ENCODE measurements at places on chromosomes 5 and 9.
A peak's percentile ranks its signal among the peaks of the same experiment; 100 is the strongest.

- no peak for DNase-seq
Observed at GRCh38 chr9:26956860-26957233, 635 bp downstream of the IFT74 start.

DNA sequence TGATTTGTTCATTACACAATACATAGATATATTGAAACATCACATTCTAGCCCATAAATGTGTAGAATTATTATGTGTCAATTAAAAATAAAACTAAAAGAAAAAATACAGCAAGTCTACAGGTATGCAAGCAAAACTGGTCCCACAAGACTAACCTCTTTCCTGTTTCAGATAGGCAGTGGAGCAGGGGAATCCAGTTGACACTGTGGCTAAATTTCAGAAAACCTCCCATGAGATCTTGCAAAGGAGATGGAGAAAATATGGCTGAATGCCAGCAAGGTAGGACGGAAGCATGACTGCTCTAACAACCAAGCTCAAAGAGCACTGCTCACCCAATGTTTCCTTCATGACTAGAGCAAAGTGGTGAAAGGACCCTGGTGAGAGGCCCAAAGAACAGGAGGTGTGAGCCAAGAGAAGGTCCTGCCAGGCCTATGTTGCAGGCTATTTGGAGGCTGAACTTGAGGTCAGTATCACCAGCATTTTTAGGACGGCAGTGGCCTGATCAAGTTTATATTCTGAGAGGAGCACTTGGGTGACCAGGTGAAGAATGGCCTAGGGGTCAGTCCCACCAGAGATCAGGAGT is 1.1 kb upstream of the SH3TC2 start:
- DNase-seq, result no peak

GRCh38 chr5:106097340-106097739 is 1573.4 kb downstream of the EFNA5 start:
- DNase-seq, result no peak

- no peak for DNase-seq
Observed at GRCh38 chr5:15487228-15487627, 12.8 kb upstream of the FBXL7 start.

- DNase-seq, result no peak
Observed at GRCh38 chr9:116765011-116765410, 77.9 kb downstream of the TRIM32 start.

- DNase-seq, result no peak
Observed at GRCh38 chr9:569296-569695, 272.2 kb upstream of the DMRT1 start.

DNA sequence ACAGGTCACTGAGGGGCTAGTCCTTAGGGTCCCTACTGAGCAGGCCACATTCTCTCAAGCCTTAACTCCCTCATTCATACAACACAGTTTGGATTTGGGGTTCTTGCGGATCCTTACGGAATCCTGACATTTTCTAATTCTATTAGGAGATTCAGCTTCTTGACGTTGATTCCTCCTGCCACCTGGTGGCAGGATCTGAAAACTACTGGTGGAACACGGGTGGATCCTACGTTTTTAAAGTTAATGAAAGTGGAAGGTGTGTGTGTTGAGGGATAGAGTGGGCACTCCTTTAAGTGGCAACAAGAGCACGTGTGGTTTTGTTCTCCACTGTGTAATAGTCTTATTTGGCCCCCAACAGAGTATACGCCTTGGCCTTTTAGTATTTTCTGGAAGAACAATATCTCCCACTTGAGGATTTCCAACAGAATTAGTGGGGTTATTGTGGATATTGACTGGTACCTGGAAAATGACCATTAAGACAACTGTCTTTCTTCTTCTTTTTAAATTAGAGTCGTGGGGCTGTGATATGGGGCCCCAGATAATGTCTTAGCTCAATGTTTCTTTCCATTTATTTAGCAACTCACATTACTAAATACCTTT is 25.2 kb downstream of the SLC28A3 start:
- peak; percentile 38 for DNase-seq

DNA sequence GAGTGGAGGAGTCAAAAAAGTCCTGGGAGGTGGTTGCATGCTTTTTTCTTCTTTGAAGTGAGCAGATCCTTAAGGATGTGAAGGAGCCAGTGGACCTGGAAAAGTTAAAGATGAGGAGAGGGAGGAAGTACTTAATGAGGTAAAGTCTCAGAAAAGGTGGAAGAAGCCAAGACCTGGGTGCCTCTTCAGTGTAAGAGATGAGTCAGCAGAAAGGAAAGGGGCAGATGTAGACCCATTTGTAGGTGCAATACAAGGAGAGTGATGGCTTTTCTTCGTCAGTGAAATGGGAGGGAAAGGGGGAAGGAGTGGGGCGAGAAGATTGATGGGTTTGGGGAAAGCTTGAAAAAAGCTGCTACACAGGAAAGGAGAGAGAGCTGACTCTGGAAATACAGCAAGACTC is 82.9 kb downstream of the ANGPTL2 start:
- DNase-seq, result no peak

DNA sequence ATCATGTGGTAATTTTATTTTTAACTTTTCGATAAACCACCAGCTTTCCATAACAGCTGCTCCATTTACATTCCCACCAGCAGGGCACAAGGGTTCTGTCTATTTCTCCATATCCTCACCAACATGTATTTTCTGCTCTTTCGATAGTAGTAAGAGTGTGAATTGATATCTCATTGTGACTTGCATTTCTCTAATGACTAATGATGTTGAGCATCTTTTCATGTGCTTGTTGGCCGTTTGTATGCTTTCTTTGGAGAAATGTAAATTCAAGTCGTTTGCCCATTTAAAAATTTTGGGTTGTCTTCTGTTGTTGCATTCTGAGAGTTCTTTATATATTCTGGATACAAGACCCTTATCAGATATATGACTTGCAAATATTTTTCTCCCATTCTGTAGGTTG is 45.9 kb downstream of the PSD2 start:
- no peak for DNase-seq

DNA sequence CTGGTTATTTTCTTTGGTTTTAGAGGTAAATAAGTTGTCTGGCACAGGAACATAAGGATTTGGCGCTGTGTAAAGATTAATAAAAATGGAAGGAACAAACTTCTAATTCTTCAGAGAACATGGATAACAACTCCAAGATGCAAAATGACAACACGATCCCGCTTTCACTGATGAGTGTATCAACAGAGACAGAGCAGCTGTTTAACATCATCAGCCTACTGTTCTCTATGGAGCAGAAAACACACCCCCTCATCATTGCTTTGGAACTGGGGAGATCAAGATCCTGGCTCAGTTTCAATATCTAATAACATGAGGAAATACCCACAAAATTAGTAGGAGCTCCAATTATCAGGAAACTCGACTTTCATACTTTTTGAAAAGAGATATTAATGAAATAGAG is 8.3 kb upstream of the GAS1 start:
- DNase-seq, result no peak

DNA sequence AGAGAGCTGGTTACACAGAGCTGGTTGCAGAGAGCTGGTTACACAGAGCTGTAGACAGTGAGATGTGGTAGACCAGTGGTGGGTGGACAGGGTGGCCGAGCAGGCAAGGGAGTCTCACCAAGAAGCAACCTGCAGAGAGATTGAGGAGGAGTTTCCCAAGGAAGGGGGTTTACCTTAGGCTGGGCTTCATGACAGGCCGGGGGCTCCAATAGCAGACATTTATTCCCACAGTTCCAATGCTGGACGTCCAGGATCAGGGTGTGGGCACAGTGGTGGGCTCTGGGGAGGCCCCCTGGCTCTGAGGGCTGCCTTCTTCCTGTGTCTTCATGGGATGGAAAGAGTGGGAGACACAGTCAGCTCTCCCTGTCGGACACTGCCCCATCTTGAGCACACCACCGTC is 386.9 kb upstream of the IRX4 start:
- no peak for DNase-seq

- no peak for DNase-seq
Observed at GRCh38 chr5:38941912-38942311, 96.1 kb downstream of the OSMR start.

DNA sequence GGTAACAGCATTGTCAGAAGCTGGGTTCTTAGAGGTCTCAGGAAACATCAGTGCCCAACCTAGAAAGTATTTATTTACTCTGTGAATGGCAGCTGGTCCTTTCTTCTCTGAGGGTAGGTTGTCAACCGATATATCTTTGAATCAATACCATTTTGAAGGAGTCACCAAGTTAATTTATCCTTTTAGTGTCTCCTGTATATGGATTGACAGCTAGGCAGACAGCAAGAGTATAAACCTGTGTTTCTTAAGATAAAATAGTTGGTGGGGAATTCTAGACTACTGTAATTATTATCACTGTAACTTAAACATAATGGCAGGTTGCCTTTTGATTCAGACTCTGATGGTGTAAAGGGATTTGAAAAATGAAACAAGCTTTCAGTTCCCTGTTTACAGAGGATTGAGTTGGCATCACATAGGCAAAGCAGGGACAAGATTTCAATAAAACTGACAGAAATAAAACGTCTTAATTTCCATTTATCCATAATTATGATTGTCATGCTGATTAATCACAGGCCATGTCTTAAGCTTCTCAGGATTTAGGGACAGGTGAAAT is 190.8 kb upstream of the HAPLN1 start:
- DNase-seq, result no peak

DNA sequence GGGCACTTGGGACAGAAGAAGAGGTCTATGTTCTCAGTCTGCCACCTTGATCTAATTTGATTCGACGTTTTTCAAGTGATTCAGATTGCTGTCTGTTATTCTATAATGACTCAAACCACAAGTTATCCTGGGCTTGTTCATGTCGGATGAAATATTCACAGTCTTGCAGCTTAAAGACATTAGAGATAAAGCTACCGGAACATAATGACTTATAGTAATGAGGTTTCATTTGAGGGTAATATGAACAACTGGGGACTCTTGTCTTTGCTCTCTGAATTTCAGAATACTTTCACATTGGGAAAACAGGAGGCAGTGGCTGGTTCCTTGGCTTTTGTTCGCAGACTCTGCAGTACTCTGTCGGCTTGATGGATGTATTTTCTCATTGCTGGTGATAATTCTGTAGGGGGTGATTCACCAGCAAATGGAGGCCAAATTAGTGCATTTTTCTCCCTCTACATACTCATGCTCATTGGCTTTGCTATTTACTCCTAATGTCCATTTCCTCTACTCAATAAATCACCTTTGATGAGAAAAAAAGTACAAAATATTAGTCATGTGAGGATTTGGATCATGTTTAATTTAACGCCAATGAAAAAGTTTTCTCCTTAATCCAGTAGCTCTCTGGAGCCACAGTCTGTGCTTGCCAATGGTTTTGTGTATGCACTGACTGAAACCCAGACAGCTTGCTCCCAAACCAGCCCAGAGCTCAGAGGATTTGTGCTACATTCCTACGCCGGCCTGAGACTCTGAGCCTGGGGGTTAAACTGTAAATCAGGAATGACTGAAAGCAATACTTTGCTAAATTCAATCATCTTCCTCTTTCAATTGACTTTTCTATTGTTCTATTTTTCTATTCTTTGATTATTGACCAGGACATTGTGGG is 154.7 kb upstream of the ANKH start:
- no peak for DNase-seq

DNA sequence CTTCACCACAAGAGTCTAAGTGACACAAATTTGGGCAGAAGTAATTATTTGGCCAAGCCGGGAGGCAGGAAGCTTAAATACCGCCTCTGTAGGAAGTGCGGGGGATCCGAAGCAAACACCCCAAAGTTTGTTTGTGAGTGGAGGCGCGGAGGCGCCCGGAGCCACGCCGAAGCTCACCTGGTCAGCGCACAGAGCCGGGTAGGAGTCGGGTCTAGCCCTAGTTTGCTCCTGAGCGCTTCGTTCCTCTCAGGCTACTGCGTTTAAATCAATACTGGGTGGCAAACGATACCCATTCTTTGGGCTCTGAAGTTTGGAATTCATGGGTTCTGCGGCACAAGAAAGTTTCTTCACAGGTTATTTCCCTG is 855 bp downstream of the MCC start:
- DNase-seq, result no peak

DNA sequence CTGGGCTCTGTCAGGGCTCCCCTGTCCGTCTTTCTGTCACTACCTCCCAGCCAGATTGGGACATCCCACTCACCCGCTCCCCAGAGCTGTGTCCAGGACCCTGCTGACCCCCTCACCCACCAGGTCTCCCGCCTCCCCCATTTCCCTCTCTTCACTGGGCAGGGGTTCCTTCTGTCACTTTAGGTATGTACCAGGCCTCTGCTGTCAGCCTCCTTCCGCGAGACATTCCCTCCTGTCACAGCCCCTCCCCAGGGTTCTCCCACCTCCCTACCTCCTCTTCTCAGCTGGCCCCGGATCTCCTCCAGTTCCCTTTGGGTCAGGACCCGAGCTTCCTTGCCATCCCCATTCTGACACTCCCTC is 488 bp downstream of the POLR1E start:
- DNase-seq, result no peak

- no peak for DNase-seq
Observed at GRCh38 chr9:105187781-105188180, 56.7 kb upstream of the SLC44A1 start.

DNA sequence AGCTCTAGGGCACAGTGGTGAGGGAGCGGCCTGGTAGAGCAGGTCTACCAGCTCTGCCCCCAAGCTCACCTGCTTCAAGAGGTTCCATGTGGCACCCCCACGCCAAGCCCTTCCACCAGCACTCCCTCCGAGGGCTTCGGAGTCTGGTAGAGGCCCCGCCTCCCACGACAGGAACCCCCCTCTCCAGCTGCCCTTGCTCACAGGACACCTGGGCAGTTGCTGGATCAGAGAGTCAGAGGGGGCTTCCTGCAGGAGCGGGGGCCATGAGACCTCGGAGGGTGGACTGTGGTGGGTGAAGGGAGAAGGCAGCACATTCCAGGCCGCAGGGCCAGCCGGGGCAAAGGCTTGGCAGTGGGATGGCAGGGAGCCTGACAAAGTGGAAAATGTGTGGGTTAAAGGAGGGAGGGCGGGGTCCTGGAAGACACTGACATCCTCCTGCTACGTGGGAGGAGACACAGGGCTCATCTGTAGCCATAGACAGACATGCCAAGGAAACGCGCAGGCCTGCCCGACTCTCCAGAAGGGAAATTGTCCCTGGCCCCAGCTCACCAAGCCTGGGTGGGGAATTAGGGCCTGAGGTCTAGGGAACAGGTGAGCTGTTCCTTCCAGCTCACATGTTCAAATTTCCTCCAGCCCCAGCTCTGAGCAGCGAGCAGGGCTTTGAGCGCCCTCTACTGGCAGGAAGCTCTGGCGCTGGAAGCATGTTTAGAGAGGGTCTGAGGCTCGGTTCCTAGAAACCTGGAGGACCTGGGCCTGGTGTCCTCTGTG is 74.2 kb downstream of the NTNG2 start:
- DNase-seq, result peak; percentile 65

DNA sequence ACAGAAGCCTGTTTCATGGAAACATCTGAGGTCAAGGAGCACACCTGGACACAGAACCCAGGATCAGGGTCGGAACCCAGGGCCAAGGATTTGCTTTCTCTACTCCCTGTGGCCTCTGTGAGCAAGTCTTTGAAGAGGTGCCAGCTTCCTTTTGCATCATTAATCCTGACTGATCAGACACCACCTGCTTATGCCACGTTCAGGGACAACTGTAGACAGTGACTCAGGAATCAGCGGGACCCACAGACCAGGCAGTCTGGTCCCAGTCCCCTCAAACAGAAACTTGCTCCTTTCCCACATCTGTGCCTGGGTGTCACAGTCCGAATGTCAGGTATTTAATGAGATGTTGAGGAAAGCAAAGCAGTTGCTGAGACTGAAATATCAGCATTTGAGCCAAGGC is 154.8 kb downstream of the SGCD start:
- no peak for DNase-seq

Data from T-helper 17 cell (primary cell).